ENCODE measurements at places on chromosomes 12 and 14.

- no peak for DNase-seq
These were observed 5.8 kb upstream of the NRXN3 start for GRCh38 chr14:78164226-78164853.

DNA sequence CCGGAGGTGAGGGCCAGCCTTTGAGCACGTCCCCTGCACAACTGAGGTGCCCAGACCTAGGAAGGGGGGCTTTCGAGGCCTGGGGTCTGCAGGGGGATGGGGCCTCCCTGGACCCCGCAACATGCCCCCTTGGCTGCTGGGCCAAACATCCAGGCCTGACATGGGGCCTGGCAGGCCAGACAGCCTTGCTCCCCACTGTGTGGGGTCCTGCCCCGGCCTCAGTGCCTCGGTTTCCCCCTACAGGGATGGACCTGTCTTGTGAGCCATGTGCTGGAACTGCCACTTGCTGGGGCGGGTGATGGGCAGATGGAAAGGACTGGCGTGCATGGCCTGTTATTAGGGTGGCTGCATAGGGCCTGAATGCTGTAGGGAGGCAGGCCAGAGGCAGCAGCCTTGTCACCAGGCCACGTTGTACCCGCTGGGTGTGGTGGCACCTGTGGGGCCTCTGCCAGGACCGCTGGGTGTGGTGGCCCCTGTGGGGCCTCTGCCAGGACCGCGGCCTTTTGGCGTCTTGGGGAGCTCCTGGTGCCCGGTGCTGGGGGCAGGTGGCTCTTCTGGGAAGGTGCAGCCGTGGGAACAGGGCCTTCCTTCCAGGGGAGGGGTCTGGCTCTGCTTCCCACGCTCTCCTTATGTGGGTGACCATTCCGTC is 20.4 kb downstream of the ASPG start:
- no peak for DNase-seq

DNA sequence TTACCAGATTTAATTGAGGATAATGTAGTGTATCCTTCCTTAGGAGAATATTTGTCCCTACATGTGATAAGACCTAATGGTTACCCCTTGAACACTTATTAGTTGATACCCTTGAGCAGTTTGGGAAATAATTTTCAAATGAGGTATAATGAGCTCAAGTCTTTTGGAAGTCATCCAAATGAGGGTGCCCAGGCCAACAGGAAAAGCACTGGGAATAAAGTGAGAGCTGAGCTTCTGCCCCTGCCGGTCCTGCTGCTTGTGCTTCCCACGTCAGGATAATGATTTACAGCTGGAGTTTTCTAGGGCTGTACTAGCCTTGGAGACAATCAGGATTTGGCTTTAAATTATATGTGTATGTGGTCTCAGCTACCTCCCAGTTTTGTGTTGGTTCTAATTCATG is 178.8 kb upstream of the FRMD6 start:
- DNase-seq = no peak

DNA sequence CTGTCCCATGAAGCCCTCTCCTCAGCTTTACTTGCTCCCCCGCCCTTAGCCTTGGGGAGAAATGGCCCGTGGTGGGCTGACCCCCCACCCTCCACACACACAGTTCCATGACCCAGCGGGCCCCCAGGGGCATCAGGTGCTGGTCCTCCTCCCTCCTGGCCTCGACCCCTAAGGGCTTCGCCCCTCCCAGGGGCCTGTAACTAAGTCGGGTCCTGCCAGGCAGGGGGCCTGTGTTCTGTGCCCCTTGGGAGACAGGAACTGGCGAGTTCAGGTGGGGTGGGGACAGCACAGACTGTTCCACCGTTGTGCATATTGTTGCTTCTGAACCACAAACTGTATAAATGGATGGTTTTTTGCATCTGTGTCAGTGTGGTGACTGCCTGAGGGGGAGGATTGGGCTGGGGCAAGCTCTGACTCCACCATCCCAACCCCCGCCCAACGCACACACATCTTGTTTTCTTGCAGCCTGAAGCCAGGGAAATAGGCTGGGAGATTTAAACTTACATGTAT is 8.8 kb downstream of the TAMALIN start:
- no peak for DNase-seq

DNA sequence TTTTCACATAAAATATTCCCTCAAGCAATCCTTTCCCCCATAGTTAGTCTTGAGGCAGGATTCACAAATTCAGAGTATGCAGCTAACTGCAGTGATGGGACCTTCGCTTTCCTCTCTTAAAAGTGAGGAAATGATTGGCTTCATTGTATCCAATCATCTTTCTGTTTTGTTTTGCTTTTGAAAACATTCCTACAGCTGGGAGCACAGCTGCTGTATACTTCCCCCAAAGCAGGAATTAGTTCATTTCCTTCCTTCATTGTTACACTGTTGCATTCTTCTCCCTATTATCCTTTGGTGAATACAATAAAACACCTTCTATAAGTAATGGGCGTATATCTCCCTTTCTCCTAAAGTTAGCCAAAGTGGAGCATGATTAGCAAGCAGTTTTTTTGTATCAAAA is 9.4 kb upstream of the GAS2L3 start:
- no peak for DNase-seq

DNA sequence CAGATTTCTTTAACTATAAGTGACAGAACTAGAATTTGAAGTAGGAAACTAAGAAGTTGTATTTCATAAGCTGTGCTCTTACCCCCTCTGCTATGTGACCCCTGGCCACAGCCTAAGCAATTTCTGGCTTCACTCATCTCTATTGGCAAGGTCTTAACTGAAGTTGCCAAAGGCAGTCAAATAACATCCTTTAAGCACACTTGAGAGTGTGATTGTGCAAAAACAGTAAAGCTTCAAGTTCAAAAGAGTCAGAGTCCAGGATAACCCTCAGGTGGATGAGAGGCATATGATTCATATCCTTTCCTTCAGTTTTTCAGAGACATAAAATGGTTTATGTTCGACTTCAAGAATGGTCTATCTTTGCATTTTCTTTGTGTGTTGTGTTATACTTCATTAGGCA is 45.2 kb downstream of the GRIP1 start:
- DNase-seq = no peak

GRCh38 chr12:106239241-106239950 is 8.4 kb downstream of the CKAP4 start:
- DNase-seq = no peak

DNA sequence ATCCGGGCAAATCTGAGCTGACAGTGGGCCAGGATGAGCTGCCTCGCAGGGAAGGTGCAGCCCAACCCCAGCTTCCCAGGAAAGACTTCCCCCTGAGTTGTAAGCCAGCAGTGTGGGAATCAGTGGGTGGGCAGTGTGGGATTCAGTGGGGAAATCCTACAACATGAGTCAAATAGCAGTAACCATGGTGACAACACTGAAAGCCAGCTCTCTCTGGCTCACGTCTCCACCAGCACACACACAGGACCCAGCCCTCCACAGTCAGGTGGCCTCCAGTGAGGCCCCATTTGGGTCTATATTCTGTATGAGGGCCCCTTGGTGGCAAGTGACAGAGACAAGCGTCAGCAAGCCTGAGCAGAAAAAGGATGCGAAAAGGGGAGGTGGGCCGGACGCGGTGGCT is 6.0 kb upstream of the LGALS3 start:
- no peak for DNase-seq

- no peak for DNase-seq
These were observed 20.5 kb downstream of the RAP1B start for GRCh38 chr12:68631227-68631626.

DNA sequence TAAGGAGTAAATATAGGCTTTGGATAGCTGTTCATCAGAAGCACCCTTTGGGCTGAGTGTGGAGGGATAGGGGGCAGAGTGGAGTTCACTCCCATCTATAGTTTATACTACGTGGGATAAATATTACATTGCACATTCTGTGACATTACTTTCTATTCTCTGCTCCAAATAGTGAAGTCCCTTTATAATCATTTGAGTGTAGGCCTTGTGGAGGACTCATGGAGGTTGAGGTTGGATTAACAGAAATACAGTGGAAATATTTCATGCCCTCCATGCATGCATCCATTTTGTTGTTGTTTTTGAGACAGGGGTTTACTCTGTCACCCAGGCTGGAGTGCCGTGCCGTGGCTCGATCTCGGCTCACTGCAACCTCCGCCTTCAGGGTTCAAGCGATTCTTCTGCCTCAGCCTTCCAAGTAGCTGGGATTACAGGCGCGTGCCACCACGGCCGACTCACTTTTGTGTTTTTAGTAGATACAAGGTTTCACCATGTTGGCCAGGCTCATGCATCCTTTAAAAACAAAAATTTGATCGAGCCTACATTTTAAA is 1.4 kb downstream of the CHPT1 start:
- no peak for DNase-seq

- no peak for DNase-seq
These were observed 117.6 kb downstream of the TTC6 start for GRCh38 chr14:37712976-37713431.

DNA sequence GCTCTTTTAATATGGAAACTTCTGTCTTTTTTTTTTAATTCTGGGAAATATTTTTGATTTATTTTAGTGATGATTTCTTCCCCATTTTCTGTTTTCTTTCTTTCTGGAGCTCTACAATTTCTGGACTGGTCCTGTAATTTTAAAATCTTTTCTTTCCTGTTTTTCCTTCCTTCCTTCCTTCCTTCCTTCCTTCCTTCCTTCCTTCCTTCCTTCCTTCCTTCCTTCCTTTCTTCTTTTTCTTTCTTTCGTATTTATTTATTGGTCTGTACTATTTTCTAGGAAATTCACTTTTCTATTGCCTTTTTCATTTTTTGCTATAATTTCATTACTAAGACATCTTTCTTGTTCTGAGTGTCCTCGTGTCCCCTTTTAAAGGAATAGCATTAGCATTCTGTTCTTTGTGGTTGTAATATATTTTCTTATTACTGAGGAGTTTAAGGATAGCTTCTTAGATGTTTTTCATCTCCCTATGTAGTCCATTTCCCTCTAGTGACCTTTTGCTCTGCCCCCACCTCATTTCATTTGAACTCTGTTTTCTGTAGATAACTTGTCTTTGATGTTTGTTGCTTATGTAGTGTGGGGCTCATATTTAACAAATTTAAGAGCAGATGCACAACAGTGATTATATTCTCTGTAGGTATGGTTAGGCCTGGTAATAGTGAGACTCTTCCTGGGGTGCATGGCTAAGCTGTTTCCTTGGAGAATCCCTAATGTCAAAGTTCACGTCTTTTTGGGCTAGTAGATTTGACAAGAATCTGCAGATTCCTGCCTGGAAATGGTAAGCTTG is 38.0 kb downstream of the TBC1D15 start:
- DNase-seq = no peak

DNA sequence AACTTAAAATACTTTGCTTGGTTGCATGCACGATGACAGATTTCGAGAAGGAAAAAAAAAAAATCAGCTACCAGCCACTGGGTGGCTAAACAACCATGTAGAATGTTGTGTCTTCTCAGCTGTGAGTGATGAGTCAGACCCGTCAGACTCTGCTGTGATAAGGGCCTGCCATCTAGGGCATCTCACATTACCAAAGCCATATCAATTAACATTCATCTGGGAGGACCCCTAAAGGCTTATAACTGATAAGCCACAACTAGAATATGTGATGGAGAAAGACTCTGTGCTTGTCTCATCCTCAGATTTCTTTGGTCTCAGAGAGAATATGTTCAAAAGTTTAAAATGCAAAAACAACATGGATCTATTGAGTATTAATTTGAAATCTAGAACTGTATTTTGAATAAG is 111.5 kb downstream of the PAX9 start:
- no peak for DNase-seq

GRCh38 chr14:88518592-88519512 is 36.0 kb downstream of the PTPN21 start:
- DNase-seq = no peak

DNA sequence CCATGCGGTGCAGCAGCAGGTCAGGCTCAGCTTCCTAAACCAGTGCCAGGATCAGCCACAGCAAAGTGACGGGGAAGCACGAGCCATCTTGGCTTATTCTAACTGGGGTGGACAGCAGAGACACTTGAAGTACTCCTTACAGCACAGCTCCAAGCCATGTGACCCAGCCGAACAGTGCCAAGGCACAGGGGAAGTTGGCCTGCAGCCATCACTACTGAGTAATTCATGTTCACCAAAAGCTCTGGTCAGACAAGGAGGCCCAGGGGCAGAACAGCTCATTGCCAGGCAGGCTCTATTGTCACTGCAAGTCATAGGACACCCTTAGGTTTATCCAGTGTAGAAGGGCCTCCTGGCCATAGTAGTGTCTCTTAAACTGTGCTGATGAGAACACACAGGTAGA is 23.4 kb upstream of the SLC35F4 start:
- no peak for DNase-seq

DNA sequence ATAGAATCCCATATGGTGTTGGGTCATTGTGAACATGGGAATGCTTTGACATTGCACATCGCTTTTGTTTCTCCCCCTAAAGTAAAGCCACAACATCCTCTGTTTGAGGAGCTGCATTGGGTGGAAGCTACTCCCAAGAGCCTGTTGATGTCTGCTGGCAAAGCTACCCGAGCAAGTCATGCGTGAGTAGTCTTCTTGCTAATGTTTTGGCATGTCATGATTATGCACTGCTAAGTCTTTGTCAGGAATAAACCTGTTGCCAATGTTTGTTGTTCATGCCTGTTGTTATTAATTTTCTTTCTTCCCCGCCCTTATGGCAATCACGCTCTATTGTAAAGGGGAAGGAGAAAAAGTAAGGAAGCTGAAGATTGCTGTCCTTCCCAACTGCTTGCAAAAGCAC is 97.3 kb downstream of the EXOC5 start:
- no peak for DNase-seq

- DNase-seq = no peak
These were observed 2.8 kb downstream of the OLR1 start for GRCh38 chr12:10169104-10169503.

- DNase-seq = no peak
These were observed 30.3 kb downstream of the CORO1C start for GRCh38 chr12:108700833-108701541.

DNA sequence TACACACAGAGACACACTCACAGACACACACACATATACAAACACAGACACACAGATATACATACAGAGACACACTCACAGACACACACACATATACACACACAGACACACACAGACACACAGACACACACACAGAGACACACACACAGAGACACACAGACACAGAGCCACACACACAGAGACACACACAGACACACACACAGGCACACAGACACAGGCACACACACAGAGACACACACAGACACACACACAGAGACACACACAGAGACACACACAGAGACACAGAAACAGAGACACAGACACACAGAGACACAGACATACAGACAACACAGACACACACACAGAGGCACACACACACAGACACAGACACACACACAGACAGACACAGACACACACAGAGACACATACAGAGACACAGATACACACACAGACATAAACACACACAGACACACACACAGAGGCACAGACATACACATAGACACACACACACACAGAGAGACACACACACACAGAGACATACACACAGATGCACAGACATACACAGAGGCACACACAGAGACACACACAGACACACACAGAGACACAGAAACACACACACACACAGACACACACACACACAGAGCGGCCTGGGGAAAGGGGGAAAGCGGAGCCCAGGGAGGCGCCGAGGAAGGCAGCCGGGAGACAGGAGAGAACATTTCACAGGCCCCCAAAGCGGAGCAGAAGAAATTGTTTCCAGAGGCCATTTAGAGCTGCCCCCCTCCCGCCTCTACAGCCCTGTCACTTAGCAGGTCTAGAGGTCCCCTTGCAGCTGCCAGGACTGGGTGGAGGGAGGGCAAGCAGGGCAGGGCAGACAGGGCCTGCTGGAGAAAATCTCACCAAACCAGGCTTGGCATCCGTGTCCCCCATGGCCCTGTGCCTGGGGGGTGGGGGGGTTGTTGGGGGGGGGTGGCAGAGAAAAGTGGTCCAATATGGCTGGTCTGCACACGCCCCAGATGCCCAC is 38.9 kb downstream of the SERPINA3 start:
- no peak for DNase-seq

All from stimulated activated CD8-positive, alpha-beta memory T cell treated with anti-CD3 and anti-CD28 coated beads, Interleukin-15, amount 100 ng/mL, for 48 hours (primary cell).